ENCODE measurements at places on chromosomes 7 and 10.

DNA sequence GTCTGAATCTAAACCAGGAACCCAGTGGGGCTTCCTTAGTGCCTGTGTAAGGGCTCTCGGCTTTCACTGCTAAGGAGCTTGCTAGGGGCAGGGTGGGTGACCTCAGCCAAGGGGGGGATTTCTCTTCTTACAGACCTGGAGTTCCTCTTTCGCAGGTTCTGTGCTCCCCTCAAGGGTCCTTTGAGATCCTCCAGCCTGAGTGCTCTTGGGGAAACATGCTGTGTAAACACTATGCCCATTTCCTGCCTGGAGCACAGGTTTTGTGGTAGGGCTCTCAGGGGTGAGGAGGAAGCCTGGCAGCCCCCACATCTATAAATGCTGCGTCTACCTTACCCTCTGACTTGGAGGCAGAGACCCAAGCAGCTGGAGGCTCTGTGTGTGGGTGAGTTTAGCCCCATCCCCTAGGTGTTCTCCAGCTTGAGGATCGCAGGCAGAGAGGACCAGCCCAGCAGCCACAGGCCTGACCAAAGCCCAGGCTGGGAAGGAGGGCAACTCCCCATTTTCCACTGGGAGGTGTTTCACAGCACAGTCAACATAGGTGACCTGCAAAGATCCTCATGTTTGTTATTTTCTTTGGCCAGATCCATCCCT is at the start of gene SFTPA1:
TSS of gene SFTPA1 (plus strand) at position 339 of the 591 bp plus-strand sequence. CDS start 887 bp downstream, outside the sequence.
- no peak for DNase-seq

DNA sequence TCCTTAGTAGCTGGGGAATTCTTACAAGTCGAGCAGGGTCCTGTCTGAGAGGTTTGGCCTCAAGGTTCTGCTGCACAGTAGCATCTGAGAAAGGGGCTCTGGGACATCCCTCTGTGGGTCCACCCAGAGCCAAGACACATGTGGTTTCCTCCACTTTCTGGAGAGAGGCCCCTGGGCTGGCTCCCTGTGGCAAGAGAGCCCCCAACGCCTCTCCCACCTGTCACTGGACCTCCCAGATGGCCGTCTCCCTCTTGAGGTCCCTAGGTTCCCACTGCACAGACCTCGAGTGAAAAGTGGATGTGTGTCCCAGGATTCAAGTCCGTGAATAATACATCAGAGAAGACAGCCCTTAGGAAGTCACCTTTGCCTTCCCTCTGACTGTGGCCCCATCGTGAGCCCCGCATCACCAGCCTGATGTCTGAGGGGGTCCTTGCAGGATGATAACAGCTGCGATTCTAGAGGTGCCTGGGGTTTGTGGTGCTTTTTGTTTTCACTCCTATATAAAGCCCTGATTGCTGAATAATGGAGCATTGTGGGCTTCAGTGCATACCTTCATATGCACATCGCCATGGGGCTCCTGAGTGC is 319.0 kb downstream of the GLRX3 start:
- DNase-seq: no peak

DNA sequence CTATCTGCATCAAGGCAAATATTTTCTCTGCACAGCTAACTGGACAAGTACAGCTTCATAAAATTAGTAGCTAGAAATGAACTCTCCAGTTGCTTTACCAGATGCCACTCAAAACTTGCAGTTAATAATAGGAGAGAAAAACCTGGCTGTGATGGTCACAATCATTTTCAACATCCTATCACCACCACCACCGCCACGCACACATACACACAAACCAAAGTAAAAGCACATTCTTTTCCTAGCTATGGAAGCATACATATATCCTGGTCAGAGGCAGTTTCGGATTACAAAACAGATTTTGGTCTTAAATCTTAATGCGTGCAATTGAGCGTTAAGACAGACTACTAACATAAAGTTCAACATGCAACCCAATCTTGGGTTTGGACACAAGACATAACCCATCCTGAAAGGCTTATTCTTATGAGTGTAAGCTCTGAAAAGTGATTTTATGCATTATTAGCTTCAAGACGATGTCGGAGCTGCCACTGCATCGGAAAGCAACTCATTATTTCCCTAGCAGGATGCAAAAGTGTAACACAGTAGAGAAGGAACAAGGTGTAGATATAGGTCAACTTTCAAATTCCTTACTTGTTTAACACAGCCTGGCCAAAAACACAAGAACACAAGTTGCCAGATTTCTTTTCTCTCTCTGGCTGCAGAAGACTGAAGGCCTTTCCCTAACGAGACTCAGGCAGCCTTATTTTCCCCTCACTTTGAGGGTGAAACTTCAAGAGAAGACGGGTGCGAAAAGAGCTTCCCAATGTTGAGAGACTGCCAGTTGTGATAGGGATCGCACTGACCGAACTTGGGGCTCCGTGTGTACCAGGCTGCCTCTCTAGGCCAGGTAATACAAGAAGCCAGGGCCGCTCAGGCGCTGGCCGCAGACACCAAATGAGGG is 1.2 kb downstream of the CACUL1 start:
- DNase-seq: no peak

DNA sequence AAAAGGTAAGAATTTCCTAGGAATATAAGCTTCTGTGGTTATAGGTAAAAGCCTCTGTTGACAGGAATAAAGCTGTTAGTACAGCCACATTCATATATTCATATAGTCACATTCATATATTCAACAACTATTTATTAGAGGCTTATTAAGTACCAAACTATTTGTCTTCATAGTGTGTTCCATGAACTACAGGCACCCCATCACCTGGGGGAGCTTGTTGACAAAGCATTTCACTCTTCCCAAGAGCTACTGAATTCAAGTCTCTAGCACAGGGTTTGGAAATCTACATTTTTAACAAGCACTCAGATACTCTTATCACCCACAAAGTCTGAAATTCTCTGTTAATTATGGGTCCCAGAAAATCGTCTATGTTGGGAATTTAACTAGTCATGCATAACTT is 110.6 kb downstream of the RNLS start:
- DNase-seq: no peak

DNA sequence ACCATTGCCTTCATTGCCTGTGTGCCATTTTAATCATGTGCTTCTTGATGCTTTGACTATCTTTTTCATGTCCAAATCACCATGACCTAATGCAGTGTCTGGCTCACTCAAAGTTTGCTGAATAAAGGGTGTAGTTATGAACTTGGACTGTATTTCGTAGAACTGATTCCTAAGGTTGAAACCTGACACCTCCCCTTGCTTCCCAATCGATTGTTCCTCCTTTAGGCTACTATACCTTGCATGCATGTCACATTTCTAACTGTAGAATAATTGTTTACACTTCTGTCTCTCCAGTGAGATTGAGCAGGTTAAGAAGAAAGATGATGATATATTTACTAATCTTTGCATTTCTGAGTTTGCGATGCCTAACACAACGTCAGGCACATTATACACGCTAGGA is 41.0 kb upstream of the CDK1 start:
- no peak for DNase-seq

- no peak for DNase-seq
These were observed 143.8 kb upstream of the GPR22 start for GRCh38 chr7:107326061-107326460.

GRCh38 chr10:72875250-72876055 is 18.1 kb upstream of the OIT3 start:
- peak; percentile 6 for DNase-seq

- DNase-seq: no peak
These were observed 3.7 kb downstream of the PLPP4 start for GRCh38 chr10:120460776-120461175.

- DNase-seq: no peak
These were observed 374.8 kb downstream of the SEMA3D start for GRCh38 chr7:84812021-84812420.

GRCh38 chr10:23001901-23002516 is 74.2 kb downstream of the ARMC3 start:
- DNase-seq: no peak

DNA sequence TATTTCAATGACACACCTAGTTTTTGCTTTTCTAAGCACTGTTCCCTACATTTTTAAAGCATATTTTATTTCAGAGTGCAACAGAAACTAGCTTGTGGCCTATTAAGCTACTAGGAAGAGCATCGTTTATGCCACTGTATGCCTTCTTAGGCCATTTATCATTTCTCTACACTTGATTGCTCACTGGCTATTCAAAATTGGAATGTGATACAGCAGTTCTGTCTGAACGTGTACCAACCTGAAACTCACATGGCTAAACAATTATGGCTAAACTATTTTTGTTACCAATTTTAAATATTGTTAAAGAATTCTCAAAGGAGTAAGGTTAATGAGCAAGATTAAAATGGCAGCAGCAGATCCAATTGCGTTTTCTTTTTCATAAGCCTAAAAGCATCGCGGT is 105.2 kb downstream of the GSAP start:
- no peak for DNase-seq

DNA sequence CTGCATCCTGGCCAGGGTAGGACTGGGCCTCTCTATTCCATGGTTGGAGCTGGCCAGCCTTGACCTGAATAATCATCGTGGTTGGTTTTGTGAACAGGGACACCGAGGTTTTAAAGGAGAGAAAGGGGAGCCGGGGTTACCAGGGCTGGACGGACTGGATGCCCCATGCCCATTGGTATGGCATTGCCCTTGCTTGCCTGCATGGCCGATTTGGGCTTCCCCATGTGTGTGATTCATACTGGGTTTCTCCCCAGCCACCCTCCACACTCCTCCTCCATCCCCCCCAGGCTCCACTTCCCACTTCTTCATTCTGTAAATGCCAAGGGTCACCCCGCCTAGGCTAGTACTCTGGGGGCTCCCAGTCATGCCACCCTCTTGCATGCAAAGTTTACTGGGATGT is 98.8 kb upstream of the MACROH2A2 start:
- no peak for DNase-seq
